Stimulated activated CD8-positive, alpha-beta memory T cell treated with anti-CD3 and anti-CD28 coated beads, Interleukin-7, amount 100 ng/mL, for 1 hour (primary cell): ENCODE measurements at places on chromosomes 12 and 14.

DNA sequence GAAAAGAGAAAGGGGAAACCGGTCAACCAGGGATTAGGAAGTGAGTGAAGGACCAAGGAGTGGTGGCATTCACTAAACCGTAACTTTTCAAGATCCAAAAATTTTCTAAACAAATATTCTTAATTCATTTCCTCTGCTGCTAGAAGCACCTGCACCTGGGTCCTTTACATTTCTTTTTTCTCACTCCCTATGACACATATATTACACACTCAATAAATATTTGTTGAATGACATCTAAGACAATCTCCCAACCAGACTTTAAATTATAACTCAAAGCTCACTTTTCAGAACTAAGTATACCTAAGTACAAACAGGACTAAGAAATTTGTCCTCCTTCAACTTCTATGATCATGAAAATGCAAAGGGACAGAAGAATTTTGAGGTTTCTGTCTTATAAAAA, 11.1 kb downstream of the TTC5 start:
- DNase-seq: no peak

- DNase-seq: no peak
Measured at GRCh38 chr12:132171293-132171967, 27.2 kb downstream of the NOC4L start.

GRCh38 chr12:116474331-116474730, 84.8 kb upstream of the MAP1LC3B2 start:
- DNase-seq: no peak

GRCh38 chr12:6112004-6112403, 12.5 kb downstream of the VWF start:
- DNase-seq: no peak

- DNase-seq: no peak
Measured at GRCh38 chr14:40398981-40399380, 966.7 kb upstream of the FBXO33 start.

- DNase-seq: no peak
Measured at GRCh38 chr14:80587096-80587724, 354.3 kb downstream of the CEP128 start.

DNA sequence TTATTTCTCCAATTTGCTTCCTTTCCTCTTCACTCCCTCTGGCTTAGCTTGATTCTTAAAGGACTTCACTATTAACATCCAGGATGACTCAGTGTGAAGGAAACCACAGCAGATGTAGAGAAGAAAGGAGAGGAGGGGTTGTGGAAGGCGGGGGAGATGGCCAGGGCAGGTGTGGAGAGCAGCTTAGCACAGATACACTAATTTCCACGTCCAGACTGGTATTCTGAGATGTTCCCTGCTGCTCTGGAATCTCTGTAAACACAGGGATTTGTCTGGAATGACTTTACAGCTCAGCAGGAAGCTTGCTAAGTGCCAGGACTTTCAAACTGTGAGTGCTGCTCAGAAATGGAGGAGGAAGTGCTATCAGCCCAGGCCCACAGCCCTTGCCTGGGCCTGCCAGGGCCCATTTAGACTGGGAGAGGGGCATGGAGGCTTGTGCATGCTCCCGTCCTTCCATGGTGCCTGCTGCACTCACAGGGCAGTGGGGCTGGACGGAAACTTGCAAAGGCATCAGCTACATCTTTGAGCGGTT, 202.5 kb upstream of the DDHD1 start:
- no peak for DNase-seq

DNA sequence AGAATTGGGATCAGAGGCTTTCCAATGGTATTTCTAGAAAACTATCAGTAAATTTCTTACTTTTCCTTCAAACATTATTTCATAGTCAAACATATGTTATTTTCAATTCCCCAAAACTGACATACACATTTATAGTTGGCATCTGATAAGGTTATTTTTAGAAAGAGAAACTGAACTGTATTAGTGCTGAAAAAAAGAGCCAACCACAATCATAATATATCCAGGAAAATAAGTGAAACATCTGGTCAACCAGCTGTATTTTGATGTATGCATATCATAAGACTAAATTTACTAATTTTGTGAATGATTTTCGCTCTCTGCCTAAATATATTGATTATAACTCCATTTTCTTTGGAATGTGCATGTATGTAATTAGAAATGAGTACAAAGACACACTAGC, 554.2 kb downstream of the FLRT2 start:
- no peak for DNase-seq

DNA sequence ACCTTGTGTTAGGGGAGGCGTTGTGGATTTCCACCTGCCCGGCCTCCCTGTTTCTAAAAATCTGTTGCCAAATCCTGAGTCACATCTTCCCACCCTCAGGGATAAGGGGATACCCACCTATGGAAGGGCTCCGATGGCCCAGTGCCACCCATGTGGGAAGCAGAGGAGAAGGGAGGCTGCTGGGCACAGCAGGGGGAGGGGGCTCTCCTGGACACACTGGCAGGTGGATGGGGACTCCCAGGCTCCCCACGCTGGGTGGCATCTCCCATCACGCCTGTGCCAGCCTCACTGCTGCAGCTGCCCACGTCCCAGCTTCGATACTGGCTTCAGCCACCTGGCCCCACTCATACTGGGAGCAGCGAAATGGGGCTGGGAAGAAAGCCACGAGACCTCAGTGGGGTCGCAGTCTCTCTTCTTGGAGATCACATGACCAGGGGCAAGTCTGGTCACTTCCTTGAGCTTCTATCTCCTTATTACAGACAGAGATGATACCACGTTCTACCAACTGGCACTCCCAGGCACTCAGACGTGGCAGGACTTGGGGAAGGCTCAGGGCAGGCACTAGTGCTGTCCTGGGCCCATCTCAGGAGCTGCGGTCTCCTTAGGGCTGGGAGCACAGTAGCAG, 72.2 kb downstream of the PITPNM2 start:
- DNase-seq: no peak

- no peak for DNase-seq
Measured at GRCh38 chr14:74267588-74267987, 28.3 kb downstream of the VSX2 start.

- DNase-seq: no peak
Measured at GRCh38 chr12:51911788-51912711, 4.7 kb downstream of the ACVRL1 start.

DNA sequence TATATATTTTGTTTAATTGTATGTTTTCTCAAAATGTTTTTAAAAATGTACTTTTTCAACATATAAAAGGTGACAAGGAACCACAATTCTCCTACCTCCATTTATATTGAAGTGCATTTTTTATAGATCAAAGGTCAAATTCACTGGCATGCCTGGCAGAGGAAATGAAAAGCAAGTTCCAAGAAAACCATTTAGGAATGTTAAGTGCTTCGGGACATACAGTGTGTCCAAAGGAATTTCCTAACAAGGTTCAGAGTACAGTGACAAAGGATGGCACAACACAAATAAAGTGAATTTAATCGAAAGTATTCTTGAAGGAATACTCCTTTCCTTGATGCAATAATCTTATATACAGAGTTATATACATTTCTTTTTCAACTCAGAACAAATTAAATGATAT, 242.3 kb downstream of the CCER1 start:
- no peak for DNase-seq

DNA sequence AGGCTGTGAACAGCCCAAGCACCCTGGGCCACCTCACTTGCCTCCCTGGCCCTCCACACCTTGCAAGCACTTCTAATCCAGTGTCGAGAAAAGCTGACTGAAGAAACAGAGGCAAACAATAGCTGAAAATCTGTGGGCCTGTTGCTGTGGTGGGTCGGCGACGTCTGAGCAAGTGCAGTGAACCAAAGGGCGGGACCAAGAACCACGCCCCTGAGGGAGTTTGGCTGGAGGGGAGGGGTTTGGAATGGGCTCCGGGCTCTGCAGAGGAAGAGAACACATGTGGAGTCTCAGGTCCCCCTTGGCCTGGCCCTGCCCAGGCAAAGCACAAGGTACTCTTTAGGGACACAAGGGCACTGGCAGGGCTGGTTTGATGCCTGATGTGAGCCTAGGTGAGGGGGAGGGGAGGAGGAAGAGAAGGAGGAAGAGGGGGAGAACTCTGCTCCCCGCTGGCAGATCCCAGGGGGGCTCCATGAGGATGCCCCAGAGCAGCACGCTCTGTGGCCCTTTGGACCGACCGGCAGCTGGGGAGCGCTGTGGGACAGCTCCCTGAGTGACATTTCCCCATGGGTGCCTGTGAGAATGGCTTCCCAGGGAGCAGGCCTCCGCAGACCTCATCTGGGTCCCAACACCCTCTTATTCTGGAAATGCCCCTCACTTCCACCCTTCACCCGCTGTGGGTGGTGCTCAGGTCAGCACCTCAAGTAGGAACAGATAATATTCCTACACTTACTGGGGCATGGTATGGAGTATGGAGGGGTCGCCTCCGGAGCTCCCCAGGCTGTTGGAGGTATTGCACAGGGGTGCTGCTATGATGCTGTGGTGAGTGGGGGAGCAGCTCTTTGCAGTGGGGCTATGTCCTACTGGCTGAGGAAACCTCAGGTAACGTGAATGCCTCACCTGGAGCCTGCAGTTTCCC, 85.5 kb downstream of the CPSF2 start:
- DNase-seq: no peak

GRCh38 chr12:51306507-51306906, 17.5 kb downstream of the BIN2 start:
- no peak for DNase-seq

DNA sequence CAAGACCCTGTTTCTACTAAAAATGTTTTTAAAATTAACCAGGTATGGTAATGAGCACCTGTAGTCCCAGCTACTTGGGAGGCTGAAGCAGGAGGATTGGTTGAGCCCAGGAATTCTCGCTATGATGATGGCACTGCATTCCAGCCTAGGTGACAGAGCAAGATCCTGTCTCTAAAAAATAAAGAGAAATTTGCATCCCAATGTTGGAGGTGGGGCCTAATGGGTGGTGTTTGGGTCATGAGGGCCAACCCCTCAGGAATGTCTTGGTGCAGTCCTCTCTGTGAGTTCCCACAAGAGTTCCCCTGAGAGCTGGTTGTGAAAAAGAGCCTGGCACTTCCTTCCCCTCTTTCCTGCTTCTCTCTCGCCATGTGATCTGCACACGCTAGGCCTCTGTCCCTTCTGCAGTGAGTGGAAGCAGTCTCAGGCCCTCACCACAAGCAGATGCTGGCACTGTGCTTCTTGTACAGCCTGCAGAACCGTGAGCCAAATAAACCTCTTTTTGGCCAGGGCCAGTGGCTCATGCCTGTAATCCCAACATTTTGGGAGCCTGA, 11.3 kb downstream of the ACOT6 start:
- no peak for DNase-seq

GRCh38 chr12:114671066-114671442, 12.9 kb downstream of the TBX3 start:
- no peak for DNase-seq

DNA sequence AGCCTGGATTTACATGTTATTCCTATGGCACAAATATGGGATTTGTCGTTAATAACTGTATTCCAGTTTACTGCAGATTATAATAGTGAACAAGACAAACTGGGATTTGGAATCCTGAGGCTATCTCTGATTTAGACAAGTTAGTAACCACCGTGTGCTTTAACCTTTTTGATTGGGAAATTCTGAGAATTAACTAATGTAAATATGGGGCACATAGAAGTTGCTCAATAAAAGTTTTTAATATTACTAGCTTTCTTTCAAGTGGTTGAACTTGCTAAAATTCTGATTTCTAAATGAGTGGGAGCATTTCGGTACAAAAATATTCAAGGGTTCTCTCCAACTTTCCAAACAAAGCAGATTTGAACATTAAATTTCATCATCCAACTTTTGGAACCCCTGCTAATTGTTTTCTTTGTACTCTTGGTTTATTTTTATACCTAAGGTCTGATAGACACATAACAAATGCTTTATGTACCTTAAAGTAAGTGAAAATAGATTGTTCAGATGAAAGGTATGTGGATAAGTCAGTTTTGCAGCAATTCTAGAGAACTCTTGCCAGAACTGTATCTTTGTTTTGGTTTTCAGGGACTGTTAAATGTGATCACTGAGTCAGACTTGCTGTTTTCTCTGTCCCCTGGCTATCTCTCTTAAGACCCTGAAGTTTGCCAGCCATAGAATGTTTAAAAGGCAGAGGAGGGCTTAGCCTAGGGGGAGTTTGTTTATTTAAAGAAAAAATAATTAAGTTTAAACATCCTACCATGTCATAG, 57.5 kb downstream of the FRS2 start:
- no peak for DNase-seq

DNA sequence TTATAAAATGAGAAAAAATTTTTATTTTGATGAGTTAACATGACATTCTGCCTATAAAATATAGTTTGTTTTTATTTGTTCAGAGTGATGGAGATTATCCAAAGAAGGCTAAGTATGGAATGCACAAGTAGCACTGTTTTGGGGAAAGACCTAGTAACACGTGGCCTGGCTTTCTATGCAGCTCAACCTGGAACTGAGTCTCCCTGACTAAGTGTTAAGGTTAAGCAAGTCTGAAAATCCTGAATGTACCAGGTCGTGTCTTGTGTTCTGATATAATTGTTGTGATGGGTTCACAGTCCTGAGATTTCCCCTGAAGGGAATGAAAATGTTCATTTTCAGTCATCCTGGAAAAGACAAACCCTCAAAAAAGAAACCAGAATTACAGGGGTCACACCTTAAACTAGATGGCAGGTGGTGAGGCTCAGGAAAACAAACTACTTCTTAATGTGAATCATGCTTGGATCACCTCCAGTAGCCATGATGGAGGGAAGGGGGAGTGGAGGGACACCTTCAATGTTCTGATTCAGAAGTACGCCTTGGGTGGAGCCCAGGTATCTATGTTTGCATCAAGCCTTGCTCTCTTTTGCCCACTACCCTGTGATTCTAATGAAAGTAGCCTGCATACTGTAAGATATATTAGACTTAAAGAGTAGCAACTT, 236.8 kb downstream of the ALX1 start:
- no peak for DNase-seq

- DNase-seq: no peak
Measured at GRCh38 chr12:116257215-116257614, 20.3 kb downstream of the MED13L start.

DNA sequence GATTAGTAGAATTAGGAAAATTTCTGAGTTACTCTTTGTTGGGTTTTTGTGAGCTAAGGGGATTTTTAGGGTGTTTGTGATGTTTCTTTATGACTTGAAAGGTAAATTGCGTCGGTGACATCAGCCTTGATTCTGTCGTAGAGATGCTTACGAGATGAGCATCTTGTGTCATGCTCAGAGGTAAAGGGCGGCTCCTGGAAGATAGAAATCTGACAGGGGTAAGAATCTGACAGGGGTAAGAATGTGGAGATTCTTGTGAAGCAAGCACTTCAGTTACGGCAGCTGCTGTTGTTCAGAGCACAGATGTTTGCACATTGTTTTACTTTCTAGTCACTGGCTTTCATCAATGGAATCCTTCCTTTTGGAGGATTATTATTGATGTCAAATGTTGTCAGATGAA, 22.5 kb downstream of the EML1 start:
- no peak for DNase-seq

GRCh38 chr14:69696204-69696527, 70.8 kb upstream of the SRSF5 start:
- DNase-seq: no peak

DNA sequence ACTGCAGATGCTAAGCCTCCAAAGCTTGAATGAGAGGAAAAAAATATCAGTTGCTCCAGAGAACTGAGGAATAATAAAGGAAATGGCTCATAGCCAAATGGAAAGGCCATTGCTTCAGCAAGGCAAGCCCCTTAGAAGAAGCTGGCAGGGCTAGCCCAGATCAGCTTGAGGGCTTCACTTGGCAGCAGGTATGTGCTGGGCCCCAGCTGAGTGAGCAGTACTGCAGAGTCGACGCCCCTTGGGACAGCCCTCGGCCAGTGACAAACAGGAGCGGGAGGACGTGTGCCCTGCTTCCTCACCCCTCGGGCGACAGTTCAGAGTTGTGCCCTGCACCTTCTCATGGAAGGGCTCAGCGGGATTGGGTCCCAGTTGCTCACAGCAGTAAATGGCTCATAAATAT, 1031.2 kb upstream of the TMEM132C start:
- no peak for DNase-seq
